ENCODE measurements at places on chromosomes 3 and 15.
A peak's percentile ranks its signal among the peaks of the same experiment; 100 is the strongest.

- DNase-seq = peak; percentile 5
These were observed 662 bp downstream of the TMEM108 start for GRCh38 chr3:133038731-133039375.

- no peak for DNase-seq
These were observed 58.2 kb downstream of the AAGAB start for GRCh38 chr15:67196222-67196621.

GRCh38 chr3:181344331-181344730 is 354.8 kb upstream of the DNAJC19 start:
- no peak for DNase-seq

DNA sequence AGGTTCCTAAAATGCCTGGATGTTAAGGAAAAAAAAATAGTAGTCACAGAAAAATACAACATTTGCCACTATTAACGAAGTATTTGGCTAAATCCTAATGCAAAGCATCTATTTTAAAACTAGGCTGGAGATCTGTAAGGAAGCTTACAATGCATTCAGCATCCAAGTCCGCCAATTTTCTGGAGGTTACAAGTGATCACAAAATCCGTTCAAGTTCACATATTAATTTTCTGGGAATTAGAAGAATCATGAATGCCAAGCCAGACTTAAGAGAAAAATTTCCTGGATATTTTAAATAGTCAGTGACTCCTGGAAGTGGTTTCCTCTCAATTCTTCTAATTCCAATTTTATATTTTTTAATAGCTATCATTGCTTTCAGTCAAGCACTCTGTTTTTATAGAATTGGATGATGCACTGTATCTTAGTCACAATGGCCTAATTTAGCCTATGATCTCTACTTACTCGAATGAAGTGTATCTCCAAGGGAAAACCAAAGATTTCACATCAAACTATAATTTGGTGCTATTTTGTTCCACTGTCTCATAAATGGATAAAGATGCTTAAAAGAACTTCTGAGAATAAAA is 60.4 kb downstream of the P3H2 start:
- DNase-seq = no peak

Data from RWPE1 (cell line).